Keratinocyte (primary cell): ENCODE measurements at places on chromosomes 16 and 17.
A peak's percentile ranks its signal among the peaks of the same experiment; 100 is the strongest.

- no peak overlapping the region for H3K4me3 ChIP-seq
- no peak overlapping the region for H3K27ac ChIP-seq
- DNase-seq, result no peak
Observed at GRCh38 chr17:67151717-67152116, 93.3 kb downstream of the HELZ start.

GRCh38 chr17:57599271-57600045 is 145.6 kb downstream of the CCDC182 start:
- no peak overlapping the region for H3K27ac ChIP-seq
- no peaks in the 10 kb centered on the region for H3K36me3 ChIP-seq
- H3K27me3 ChIP-seq, result no peaks in the 10 kb centered on the region

DNA sequence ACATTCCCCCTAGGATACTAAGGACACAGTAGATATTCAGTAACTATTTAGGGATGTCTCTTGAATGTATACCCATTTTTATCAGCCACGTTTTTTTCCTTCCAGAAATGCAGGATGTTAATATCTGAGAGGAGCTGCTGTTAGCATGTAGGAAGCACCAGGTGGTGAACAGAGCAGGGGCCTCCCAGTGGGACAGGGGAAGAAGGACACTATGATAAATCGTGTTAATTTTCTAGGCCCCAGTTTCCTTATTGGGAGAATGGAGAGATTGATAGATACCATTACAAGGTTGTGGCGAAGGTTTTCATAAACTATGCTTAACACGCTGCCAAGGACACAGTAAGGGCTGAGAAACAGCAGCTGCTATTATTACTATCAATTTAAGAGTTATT is 45.4 kb downstream of the PRSS54 start:
- H3K36me3 ChIP-seq, result no peaks in the 10 kb centered on the region
- no peaks in the 10 kb centered on the region for H3K27me3 ChIP-seq
- peak overlapping the region; percentile 52 for H3K27ac ChIP-seq
- peaks cover 3% of the 10 kb centered on the region for H3K4me1 ChIP-seq

DNA sequence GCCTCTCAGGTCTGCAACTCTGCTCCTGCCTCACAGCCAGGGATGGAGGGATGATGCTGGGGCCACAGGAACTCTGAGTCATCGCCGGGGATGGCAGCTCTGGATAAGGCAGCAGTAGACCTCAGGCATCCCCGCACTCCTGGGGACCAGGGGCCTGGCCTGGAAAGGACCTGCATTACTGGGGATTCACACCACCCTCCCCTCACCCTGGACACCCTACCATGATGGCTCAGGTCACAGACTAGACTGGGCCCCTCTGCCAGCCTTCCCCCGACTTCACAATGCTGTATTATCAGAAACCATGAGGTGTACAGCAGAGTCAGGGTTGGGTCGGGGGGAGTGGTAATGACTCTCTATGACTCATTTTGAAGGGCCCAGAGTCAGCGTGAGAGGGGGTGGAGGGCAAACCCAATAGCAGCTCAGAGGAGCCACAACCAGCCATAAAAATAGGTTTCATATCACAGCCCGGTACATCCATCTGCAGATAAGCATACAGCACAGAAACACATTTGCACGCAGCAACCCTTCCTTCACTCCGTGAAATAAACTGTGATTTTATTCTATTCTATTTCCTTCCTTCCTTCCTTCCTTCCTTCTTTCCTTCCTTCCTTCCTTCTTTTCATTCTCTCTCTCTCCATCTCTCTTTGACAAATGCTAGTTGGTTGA is 28.8 kb downstream of the DYNLRB2 start:
- peaks cover 16% of the 10 kb centered on the region for H3K4me1 ChIP-seq
- H3K27ac ChIP-seq, result peak overlapping the region; percentile 51
- H3K4me3 ChIP-seq, result no peak overlapping the region
- H3K27me3 ChIP-seq, result peaks cover 2% of the 10 kb centered on the region
- no peak for DNase-seq

DNA sequence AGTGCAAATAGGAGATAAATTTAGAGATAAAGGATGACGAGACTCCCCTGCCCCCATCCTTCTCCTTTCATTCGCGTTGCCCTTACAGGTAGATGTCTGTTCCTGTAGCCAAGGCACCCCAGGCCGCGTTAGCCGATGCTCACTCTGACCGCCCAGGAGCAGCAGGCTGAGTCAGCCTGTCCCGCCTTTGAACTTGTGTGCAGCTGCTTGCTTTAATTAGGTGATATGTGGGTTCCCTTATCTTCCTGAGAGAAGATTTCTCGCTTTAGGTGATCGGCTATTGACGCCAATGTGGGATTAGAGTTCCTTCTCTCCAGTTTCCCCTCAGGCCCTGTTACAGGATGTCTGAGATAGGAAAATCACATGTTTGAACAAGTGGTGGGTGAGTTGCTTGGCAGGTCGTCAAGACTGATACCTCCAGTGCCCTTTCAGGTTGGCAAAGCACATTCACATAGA is 119.5 kb downstream of the MSI2 start:
- peaks cover 47% of the 10 kb centered on the region for H3K4me1 ChIP-seq
- H3K27me3 ChIP-seq, result no peaks in the 10 kb centered on the region
- peak overlapping the region; percentile 80 for H3K27ac ChIP-seq
- H3K4me3 ChIP-seq, result no peak overlapping the region

DNA sequence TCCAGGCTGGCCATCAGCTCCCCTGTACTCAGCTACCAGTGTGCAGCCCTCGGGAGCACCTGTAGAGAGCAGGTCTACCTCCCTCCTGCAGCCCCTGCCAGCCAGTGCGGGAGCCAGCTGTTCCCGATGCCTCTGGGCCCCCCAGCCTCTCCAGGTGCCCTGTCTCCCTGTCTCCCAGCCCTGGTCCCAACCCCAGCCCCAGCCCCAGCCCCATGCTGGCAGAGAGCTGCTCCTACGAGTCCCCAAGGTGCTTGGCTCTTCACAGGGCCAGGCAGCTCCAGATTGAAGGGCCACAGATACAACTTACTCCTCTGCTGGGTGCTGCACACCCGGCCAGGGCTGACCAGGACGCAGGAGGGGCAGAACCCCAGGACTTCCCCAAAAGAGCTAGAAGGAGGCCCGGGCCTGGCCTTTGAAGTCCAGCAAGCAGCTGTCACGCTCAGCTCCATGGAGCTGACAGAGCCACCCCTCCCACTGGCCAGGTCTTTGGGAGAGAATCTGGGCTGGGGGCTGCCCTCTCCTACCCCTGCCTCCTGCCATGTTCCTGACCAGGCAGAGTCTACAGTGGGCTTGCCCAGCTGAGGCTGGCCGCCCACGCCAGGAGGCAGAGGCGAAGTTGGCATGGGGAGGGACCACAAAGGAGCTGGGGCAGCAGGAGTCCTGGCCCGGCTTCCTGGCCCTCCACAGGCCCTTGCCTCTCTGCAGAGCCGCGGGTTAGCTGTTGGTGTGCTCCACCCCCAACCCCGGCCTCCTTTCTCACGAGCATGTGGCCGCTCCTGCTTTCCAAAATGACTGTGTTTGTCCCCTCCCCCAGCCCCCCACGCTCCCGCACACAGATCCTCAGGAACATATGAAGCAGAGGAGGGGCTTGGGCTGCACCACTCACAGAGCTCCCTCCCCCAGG is 9.5 kb upstream of the ADAM11 start:
- no peak overlapping the region for H3K27ac ChIP-seq
- H3K36me3 ChIP-seq, result peaks cover 12% of the 10 kb centered on the region
- DNase-seq, result no peak
- no peaks in the 10 kb centered on the region for H3K4me1 ChIP-seq
- no peaks in the 10 kb centered on the region for H3K27me3 ChIP-seq
- no peak overlapping the region for H3K4me3 ChIP-seq

DNA sequence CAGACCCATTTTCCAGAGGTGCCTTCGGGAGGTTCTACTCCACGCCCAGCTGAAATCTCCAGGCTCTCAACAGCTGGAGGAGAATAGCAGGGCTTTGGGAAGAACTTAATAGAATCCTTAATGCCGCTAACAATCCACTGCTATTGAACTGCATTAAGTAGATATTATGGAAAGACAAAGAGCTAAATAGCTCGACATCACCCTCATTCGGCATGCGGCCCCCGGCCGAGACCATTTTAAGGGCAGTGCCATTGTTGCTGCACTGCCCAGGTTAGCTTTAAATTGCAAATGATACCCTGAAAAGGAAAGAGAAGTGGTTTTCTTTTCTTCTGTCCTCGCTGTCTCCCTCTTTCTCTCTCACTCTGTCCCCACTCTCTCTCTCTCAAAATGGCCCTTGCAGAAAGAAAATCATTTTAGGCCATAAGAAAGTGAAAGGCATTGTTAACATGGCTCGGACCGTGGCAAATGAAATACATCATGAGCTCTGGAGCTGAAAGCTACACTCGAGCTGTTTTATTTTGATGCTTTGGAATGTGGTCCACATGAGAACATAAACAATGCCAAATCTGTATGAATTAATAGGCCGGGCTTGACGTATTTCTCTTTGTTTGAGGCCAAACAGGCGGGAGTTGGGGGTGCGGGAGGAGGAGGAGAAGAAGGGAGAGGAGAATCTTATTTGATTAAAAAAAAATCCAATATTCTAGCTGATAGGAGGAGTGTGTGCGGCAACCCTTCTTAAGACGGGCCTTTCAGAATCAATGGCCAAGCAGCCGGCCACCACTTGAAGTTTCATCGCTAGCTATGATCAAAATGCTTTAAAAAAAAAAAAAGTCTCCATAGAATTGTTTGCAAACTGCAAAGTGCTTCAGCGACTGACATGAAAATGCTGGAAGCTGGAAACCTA is 298.8 kb upstream of the IRX3 start:
- H3K4me1 ChIP-seq, result no peaks in the 10 kb centered on the region
- H3K36me3 ChIP-seq, result no peaks in the 10 kb centered on the region
- DNase-seq, result no peak
- no peaks in the 10 kb centered on the region for H3K27me3 ChIP-seq
- H3K27ac ChIP-seq, result no peak overlapping the region
- H3K4me3 ChIP-seq, result no peak overlapping the region

DNA sequence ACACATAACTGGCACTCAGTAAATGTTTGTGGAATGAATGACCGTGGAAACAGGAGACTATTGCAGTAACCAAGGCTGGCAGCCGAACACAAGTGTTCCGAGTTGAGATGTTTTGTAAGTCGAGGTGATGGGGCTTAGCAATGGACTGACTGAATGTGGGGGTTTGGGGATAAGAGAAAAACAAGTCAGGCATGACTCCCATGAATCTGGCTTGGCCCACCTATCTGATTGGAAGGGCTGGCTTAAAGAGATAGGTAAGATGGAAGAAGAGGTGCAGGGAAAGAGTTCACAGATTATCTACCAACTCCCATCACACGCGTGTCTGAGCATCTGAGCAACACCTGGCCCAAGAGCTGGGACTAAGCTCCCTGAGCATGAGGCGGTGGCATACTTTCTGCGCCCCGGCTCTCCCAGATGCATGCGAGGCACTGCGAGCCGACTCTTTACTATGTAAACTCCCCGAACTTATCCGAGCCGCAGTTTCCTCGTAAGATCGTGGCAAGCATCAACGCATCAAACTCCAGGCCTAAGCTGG is 539 bp downstream of the IFT20 start:
- peak overlapping the region; percentile 74 for H3K4me3 ChIP-seq
- H3K27ac ChIP-seq, result peak overlapping the region; percentile 99
- H3K36me3 ChIP-seq, result peaks cover 14% of the 10 kb centered on the region
- DNase-seq, result no peak

- no peak overlapping the region for H3K27ac ChIP-seq
- no peaks in the 10 kb centered on the region for H3K4me1 ChIP-seq
- H3K36me3 ChIP-seq, result no peaks in the 10 kb centered on the region
Observed at GRCh38 chr17:27751622-27752490, 48.5 kb downstream of the NOS2 start.

DNA sequence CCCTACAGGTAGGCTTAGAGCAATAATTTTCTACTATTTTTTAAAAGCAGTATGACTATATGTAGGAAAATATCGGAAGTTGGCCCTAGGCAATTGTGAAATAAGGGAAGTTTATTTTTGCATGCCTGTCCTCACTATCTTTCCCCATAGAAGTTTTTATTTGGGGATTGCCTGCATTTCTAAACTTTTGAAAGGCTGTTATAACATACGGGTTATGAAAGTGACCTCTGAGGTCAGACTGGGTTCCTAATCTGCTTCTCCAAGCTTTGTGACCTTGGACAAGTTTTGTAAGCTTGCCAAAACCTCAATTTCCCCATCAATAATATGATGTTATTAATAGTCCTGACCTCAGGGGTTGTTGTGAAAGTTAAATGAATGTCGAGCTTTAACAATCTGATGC is 67.1 kb downstream of the ARHGAP44 start:
- H3K4me1 ChIP-seq, result no peaks in the 10 kb centered on the region
- no peaks in the 10 kb centered on the region for H3K36me3 ChIP-seq
- no peak overlapping the region for H3K27ac ChIP-seq
- DNase-seq, result no peak
- H3K4me3 ChIP-seq, result no peak overlapping the region

DNA sequence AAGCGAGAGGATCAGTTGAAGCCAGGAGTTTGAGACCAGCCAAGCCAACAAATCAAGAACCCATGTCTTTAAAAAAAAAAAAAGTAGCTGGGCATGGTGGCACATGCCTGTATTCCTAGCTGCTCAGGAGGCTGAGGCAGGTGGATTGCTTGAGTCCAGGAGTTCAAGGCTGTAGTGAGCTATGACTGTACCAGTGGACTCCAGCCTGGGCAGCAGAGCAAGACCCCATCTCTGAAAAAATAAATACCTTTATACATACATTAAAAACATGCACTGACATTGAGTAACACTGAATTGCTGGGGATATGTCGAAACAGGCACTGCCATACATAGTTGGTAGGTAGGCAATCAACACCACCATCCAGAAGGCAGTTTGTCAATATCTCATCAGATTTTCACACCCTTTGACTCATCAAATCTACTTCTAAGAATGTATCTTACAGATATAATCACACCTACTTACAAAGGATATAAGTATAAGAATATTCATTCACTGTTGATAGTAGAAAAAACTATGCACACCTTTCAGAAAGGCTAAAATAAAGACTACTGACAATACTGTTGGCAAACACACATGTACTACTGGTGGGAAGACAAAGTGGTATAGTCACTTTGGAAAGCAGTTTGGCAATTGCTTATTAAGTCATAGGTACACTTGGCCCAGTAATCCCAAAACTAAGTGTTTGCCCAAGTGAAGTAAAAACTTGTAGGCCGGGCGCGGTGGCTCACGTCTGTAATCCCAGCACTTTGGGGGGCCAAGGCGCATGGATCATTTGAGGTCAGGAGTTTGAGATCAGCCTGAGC is 6.4 kb upstream of the CEP20 start:
- no peak overlapping the region for H3K4me3 ChIP-seq
- no peaks in the 10 kb centered on the region for H3K27me3 ChIP-seq
- H3K4me1 ChIP-seq, result peaks cover 25% of the 10 kb centered on the region

DNA sequence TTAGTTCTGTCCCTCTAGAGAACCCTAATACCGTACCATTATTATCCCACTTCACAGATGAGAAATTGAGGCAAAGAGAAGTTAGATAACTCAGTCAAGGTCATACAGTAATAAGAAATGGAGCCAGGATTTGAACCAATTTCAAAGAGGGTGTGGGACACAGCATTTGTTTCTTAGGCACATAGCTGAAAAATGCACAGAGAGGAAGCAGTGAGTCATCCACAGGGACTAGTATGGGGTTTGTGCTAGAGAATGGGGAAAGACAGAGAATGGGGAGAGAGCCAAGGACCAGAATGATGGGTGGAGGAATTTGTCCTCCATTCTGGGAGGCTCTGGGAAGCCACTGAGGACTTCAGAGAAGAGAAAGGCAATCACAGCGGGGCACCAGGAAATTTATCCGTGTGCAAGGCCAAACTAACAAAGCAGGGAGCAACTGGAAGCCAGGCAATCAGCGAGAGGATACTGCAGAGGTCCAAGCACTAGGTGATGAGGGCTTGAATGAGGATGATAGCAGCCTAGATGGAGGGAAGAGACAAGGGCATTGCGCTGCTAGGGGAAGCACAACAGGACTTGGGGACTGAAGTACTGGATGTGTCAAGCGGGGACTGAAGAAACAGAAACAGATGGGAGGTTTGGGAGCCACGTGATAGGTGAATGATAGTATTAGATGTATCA is 78.1 kb upstream of the ZFHX3 start:
- no peak overlapping the region for H3K4me3 ChIP-seq
- no peak for DNase-seq
- H3K4me1 ChIP-seq, result peaks cover 2% of the 10 kb centered on the region
- no peak overlapping the region for H3K27ac ChIP-seq

GRCh38 chr17:19361326-19361725 is 1.2 kb downstream of the B9D1 start:
- peaks cover 12% of the 10 kb centered on the region for H3K4me1 ChIP-seq
- DNase-seq, result no peak
